ENCODE measurements at places on chromosomes 4 and X.

DNA sequence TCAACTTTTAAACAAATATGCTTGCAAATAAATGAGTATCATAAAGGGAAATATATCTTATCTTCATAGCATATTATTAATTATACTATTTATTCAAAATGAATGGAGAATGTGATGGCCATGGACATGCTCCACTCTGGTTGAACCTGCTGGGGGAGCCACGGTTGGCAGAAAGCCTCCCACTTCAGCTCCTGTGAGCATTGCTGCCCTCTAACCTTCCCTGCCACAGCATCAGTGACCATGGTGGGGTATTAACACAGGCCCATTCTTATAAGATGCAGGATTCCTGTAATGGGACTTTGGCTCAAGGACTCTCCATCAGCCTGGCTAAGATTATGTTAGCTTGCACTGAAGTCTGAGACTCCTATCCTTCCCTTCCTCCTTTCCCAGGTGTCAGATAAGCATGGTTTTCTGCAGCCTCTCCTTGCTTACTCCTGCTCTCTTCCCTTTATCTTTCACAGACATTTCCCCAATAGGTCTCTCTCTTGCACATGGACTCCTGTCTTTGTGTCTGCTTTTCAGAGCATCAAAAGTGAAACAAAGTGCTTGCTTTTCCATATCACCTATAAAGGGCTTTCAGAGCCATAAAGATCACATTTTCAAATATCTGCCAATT is 4.9 kb upstream of the ABRAXAS1 start:
- DNase-seq: no peak

DNA sequence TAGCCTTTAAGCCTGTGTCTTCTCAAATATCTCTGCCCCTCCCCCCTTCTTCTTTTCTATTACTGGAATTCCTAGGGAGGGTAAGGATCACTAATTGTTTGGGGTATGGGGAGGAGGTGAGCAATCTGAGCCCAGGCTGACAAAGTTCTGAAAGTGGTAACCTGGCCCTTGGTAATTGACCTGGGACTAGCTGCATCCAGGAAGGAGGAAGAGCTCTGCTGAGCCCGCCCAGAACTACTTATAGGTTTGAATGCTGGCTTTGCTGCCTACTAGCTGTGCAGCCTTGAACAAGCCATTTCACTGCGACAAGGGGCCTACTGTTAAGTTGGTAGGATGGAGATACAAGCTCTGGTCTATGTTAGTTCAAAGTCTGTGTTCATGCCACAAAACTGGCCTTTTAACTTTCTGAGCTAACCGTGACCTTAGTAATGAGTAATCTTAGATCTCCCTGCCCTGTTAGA is 37.8 kb downstream of the DGKK start:
- no peak for DNase-seq

DNA sequence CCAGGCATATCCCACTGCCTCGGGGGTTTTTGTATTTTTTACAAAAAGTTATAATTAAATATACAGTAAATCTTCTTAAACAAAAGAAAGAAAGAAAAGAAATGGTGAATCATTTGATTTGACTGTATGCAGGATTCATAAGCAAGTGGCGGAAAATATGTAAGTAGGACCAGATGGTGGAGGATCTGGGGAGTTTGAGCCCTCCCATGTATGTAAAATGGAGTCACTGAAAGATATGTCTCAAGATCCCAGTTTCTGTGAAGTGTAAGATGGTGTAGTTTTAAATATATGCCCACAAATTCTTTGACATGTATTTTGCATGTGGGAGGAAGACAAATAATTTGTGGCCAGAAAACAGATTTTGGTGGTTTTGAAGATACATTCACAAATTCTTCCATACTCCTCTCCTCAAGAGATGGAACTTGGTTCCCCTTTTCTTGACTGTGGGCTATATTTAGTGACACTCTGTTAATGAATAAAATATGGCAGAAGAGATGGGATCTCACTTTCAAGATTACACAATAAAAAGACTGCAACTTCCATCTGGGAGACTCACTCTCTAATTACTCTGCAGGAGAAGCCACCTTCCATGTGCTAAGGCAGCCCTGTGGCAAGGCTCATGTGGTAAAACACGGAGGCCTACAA is 133.6 kb upstream of the S100G start:
- DNase-seq: no peak

DNA sequence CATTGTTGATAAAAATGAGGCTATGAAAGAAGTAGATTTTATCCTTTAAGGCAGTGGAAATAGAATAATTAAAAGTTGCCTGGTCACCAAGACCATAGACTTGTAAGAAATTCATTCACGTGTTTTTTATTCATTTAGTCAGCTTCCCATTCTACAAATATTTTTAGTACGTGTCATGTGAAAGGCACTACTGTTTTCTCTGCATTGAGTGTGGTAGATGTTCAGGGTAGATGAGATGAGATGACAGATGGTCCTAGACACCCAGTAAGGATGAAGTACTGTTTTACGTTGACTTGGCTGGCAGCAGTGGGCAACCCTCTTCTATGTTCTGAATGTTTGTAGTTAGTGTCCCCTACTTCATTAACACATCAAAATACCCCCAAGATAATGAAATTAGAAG is 228.1 kb downstream of the ARHGAP24 start:
- no peak for DNase-seq

GRCh38 chr4:71814433-71814832 is 30.6 kb upstream of the GC start:
- DNase-seq: no peak

DNA sequence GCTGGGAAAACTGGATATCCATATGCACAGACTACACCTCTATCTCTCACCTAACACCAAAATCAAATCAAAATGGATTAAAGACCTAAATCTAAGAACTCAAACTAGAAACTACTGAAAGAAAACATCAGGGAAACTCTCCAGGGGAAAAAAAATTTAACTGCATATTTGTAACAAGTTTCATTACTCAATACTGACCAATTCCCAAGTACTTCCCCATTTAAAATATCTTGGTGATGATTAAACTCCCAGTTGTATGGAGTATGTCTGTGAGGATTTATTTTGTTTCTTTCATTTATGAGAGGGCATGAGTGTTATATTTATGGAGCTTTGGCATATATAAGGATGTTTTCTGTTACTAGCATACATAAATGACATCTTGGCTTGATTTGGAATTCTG is 112.3 kb upstream of the IL15 start:
- DNase-seq: no peak

DNA sequence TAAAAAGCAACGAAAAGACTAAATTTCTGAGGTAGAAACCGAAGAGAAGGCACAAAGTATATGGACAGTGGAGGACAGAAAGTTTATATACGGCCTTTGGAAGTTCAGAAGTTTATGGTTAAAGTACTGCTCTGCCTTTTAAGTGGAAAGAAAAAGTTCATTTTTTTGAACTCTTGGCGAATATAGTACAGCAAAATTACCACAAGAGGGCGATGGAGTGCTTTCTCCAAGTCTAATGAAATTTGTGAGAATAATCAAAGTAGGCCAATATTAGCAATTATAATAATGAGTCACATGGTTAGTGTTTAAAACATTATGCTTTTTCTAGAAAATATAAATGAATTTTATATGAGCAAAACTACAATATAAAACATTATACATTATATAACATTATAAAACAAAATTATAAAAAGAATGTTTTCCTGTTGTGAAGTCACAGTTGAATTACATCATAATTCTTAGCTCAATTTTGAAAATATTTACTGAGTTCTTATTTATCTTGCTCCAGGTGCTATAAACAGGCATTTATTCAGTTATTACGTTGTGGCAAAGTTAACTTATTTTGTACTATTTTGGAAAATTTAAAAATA is 136.2 kb upstream of the BMPR1B start:
- no peak for DNase-seq

GRCh38 chrX:20144491-20144890 is 2.9 kb upstream of the EIF1AX start:
- DNase-seq: no peak

DNA sequence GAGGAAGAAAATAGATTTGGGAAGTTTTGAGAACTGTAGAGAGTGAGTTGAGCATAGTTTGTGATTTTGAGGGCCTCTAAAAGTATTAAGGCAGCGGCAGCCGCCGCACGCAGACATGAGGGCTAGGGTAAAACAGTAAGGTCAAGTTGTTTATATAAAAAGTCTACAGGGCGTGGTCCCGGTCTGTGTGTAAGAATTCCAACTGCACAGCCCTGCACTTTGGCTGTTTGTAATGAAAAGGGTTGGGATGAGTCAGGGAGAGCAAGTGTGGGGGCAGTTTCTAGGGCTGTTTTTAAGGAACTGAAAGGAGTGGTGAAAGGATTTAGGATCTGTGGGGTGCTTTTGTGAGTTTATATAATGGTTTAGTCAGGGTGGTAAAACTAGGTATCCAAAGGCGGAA is 55.0 kb downstream of the BEX3 start:
- no peak for DNase-seq

DNA sequence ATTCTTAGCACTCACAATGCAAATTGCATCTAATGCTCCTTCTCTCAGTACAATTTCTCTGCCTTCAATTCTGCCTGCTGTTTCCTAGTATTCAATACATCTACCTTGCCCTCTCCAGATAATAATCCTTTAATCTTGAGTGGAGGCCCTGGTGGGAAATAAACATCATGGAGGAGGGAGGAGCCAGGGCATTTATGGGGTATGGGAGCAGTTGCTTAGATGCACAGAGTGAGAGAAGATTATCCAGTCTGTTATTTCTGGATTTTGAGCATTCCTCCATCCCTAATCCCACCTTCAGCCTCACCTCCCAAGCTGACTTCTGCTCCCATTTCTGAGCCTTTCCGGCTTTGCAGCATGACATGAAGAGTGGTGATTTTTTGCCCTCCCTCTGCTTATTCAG is 127.9 kb upstream of the PPP3CA start:
- DNase-seq: no peak

- no peak for DNase-seq
These were observed 131.9 kb upstream of the GPRIN3 start for GRCh38 chr4:89439533-89439932.

- DNase-seq: no peak
These were observed 86.9 kb upstream of the PHOX2B start for GRCh38 chr4:41835321-41835995.

DNA sequence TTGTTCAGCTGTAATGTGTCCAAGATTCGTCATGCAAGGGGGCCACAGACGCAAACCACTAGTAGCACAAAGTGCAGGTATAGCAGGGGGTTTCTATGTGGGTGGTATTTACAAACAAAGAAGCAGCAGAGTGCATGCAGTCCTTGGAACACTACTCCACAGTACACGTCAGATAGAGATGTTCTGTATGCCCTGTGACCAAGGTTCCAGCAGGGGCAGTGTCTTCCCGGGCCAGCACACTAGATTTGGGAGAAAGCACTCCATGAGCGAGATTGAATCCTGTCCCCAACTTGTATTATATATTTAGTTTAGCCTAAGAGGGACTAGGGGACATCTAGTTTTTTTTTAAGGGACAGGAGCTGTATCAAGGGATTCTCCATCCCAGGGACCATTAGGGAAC is 54.4 kb upstream of the ESX1 start:
- no peak for DNase-seq

DNA sequence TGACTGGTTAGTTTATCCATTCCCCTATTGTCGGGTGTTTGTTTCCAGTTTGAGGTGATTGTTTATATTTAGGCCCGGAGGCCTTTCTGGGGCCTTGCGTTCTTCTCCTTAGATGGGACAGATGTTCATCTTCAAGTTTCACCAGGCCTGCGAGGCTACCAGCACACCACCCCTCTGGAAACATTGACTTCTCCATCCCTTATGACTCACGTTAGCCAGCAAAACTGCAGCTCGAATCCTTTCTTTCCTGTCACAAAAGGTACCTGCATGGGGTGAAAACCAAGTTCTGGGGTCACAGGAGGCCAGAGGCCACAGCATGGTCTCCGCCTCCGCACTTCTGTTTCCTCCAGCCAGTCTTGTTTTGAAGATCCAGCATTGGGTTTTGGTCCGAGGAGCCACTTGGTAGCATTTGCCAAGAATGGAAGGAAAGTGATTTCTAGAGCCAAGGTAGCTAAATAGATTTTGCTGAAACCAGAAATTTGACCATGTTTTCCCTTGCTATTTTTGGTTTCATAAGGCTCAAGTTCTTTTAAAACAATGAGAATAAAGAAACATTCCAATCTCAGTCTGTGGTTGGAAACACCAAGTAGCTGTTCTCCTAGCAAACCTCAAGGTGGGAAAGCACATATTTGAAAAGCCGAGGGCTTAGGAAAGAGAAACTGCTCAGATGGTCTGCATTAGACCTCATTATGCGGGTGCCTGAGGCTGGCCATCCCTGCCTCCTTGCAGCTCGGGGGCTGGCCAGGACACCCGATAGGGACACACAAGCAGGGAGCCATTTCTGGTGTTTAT is 5.6 kb downstream of the NYX start:
- no peak for DNase-seq

- no peak for DNase-seq
These were observed 13.8 kb downstream of the NELFA start for GRCh38 chr4:1994938-1995337.

GRCh38 chr4:52103319-52103718 is 52.2 kb downstream of the SPATA18 start:
- no peak for DNase-seq

DNA sequence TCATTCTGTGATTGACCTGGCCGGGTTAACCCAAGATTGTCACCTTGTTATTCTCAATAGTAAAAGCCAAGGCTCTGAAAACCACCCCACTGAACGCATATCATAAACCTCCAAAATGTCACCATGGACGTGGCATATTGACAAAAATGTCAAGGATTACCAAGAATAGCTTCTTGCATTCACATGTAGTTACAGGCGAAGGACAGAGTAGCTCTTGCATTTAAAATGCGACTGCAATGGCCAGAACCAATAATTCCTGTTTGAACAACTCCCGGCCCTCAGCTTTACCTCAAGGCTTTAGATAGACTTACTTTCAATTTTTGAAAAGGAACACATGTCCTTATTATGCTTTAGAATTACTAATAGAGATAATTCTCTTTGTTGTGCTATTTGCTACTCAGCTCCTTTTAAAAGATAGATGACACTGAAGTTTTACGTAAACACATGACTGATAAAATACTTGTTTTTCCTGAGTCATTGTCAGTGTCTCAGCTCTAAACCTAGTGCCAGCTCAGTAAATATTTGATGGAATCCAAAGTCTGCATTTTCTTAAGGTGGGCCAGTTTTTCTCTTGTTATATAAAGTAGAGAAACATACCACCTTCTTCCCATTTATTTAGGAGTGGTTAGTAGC is 66.3 kb downstream of the CLDN34 start:
- no peak for DNase-seq

DNA sequence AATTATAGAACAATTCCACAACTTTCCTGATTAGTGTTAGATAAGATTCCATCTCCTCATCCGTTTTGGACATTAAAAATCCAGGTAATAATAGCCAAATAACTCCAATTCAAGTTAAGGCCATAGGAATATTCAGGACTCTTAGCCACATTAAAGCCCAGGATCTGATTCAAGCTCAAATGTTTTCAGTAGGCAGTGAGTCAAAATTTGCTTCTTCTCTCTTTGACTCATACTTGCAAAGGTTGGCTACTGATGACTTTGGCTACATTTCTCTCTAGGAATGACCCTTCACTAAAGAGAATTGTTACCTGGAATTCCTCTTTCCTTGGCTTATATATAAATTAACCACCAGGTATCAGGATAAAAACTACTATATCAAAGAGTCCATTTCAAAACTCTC is 354.9 kb upstream of the HS3ST1 start:
- no peak for DNase-seq
